ENCODE measurements at places on chromosomes 4 and X.

DNA sequence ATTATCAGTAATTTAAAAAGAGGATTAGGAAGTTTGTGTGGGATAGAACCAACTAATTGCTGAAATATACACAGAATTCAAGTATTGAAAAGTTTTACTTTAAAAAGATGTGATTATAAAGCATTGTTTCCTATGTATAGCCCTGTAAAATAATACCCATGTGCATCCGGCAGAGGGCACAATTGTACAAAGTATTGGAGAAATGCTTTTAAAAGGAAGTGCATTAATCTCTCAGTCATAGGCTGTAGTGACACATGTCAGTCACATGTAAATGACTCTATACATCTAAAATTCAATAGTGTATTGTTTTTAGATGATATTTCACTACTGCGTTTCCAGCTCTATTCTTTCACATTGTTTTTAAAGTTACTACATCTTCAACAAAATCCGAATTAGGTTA, 9.7 kb upstream of the GEMIN8 start:
- DNase-seq: no peak

DNA sequence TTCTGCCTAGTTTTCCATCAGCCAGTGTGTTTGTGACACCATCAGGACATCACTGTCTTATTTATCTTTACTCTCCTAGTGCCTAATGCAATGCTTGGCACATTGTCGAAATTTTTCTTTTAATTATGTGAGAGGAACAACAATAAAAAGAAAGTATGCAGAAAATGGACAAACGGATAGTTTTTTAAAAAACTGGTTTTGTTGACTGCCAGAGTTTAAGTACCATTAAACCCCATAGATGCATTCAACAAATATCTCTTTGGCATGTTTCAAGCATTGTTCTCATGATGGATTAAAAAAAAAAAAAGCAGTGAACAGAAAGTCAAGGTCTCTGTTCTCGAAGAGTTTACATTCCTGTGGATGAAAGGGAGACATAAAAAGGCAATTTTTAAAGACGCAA, 398.4 kb downstream of the PPP3CA start:
- no peak for DNase-seq

- DNase-seq: no peak
Measured at GRCh38 chr4:125334926-125335325, 20.2 kb downstream of the FAT4 start.

- DNase-seq: no peak
Measured at GRCh38 chr4:24513718-24514117, 70.6 kb downstream of the DHX15 start.

DNA sequence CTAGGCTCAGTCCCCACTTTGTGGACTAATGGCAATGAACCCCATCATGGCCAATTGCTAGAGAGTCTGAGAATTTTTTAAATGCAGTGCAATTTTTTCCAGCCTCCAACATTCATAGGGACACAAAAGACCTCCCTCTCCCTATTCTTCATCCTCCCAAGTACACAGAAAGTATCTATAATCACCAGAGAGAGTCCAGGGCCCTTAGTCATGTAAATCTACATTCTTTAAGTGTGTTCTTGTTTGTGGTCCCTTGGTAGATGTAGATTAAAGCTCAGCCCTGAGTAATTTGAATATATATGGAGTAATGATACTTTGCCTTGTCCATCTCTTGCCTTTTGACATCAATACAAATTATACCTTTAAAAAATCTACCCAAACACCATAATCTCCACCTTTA, 51.3 kb upstream of the ATXN3L start:
- no peak for DNase-seq

DNA sequence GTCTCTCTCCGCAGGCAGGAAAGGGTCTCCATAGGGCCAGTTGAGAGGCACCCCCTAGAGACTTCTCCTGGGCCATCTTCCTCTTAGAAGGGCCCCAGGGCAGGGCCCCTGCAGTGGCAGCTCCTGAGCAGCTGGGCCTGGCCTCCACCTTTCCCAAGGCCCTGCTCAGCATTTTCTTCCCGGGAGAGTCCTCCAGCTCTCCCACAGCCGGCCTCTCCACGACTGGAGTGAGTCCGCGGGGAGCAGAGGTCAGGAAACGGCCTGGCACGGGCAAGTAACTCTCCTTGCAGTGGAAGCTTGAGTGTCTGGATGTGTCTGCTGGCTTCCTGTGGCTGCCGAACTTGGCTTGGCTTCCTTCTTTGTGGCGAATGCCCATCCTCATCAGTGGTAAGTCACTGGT, 1.6 kb upstream of the LOC101059915 start:
- no peak for DNase-seq

GRCh38 chr4:174394915-174395314, 111.2 kb downstream of the CEP44 start:
- DNase-seq: no peak
